ENCODE measurements at places on chromosomes 6 and 20.

DNA sequence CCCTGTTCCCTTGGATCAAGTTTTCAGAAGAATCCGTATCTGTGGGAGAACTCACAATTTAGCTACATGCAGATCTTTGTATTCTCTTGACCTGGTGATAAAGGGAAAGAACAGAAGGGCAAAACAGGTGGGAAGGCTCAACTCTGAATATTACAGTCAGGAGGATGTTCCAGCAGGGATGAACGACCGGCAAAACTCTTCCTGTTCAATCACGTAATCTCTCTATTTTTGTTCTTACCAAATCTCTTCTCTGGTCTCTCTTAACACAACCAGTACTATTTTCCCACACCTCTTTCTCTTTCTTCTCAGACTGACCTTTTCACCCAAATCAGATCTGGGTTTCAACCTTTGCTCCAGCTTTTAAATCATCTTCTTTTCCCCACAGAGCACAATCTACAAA lies 371.4 kb downstream of the BTBD9 start:
- DNase-seq = no peak

- peak; percentile 17 for DNase-seq
These were observed 19.5 kb downstream of the KIF25 start for GRCh38 chr6:168016721-168017525.

DNA sequence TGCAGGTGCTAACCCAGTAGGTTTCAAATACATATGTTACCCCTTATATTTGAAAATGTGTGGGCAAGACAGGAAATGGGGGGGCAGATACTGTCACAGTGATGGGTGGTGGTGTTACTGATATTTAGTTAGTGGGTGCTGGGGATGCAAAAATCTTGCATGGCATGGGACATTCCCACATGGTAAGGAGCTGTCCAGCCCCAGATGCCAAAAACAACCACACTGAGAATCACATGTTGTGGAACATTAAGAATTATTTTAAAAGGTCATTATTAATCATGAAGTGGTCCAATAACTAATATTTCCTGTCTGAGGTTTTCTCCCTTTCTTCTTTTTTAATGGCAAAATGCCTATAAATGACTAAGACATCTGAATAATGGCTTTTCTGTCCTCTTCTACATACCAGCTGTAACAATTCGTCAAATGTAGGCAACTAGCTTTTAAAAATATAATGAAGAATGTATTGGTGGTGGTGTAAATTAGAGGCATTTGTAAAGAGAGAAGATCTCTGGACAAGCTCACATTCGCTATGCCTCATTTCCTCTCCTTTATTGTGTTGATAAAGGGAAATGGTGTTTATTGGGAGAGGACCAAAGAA lies 57.3 kb upstream of the SLC35B3 start:
- peak; percentile 2 for DNase-seq

DNA sequence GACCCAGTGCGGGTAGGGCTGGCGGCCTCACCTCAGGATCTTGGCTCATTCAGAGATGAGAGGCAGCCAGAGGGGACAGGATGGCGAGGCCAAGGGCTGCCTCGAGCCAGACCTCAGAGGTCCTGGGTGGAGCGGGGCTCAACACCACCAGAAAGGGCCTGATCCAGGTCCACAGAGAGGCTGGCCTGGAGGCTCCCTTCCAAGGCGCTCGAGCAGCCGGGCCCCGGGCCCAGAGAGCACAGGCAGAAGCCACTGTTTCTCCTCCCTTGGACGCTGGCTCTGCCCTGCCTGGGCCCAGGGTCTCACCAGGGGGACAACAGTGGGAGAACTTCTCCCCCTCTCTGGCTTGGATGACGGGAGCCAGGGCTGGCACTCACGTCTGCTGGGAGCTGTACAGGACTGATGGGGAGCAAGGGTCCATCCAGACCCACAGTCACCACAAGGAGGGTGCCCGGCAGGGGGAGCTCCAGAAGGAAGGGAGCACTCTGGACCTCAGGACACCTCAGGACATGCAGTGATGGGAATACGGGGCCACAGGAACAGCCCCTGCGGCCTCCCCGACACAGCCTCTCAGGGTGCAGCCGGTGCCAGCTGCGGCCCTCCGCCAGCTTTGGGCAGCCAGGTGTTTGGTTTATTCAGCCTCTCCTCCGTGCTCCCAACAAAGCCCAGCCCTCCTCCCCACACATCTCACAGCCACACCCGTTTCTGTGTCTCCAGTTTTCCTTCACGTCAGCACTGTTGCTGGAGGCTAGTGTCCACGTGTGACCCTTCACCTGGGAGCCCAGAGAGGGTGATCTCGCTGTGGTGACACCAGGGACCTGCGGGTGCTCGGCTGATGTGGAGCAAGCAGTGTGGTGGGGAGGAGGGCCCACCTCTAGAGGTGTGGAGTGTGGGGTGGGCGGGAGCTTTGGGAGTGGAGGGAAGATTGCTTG lies 8.7 kb downstream of the RPS21 start:
- DNase-seq = no peak

- no peak for DNase-seq
These were observed 462.9 kb downstream of the ADGRB3 start for GRCh38 chr6:69097948-69098347.

DNA sequence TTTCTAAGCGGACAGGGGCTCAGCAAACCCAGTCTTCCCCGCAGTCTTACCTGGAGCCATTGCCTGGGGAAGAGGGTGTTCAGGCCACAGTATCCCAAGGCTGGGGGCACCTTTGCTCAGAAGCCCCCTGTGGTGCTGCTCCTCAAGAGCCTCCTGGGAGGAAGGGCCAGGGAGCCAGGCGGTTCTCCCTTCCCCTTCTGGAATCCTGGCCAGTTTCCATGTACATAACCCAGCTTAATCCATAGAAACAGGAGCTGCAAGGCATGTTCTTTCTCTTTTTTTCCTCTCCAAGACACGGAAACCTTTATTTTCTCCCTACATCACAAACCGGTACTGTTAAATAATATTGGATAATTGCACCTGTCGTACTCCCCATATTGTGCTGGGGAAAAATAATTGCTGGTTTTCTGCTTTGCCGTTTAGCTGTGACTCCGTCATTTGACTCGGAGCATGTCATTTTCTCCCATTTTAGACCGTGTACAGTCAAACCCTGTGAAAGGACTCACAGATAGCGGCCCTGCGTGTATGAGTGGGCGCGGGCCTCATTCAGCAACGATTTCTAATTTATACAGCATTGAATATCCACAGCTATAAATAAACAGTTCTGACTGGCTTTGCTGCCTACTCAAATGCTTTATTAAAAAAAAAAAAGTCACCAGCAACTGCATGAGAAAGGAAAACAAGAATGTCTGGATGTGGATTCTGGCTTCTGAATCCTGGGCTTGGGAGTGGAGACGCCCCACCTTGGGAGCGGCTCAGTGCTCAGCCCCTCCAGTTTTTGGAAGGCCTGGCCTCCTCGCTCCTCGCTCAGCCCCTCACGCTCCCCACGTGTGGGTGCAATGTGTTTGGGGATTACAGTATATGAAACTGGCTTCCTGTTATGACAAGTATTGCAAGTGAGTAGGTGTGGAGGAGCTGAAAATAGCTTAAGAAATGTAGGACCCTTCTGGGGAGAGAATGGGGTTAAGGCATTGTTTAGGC lies 67.3 kb downstream of the ADTRP start:
- DNase-seq = no peak

GRCh38 chr20:50551288-50551687 lies 41.1 kb downstream of the PTPN1 start:
- no peak for DNase-seq

GRCh38 chr6:162306616-162307015 lies 420.9 kb downstream of the PRKN start:
- no peak for DNase-seq

- no peak for DNase-seq
These were observed 70.6 kb downstream of the HDDC2 start for GRCh38 chr6:125231133-125231532.

GRCh38 chr6:116461331-116461931 lies at the start of gene CALHM6:
TSS of gene CALHM6 (plus strand) at chr6:116461375. CDS start at chr6:116461930, 555 bp downstream.
- DNase-seq = no peak

GRCh38 chr6:7919871-7920270 lies 9.3 kb upstream of the TXNDC5 start:
- DNase-seq = peak; percentile 29

- DNase-seq = no peak
These were observed 15.3 kb upstream of the BPIFB1 start for GRCh38 chr20:33267701-33268100.

DNA sequence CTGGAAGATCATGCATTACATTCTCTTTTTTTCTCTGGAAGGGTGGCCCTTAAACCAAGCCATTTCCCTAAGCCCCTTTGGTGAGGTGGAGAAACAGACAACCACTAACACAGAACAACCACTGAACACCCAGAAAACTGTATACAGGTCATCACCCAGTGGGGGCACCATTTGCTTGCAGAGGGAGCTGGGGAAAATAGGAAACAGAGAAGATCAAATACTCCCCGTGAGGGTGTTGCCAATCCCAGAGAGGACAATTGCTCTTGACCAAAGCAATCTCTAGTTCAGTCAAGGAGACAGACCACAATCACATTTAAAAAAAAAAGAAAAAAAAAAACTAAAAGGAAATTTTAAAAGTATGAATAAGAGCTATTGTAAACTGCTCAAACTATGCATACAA lies 865 bp upstream of the DAAM2 start:
- DNase-seq = peak; percentile 57

GRCh38 chr6:53398247-53399026 lies 49.7 kb upstream of the ELOVL5 start:
- DNase-seq = no peak

- no peak for DNase-seq
These were observed 515.0 kb downstream of the CDH26 start for GRCh38 chr20:60473211-60473610.

DNA sequence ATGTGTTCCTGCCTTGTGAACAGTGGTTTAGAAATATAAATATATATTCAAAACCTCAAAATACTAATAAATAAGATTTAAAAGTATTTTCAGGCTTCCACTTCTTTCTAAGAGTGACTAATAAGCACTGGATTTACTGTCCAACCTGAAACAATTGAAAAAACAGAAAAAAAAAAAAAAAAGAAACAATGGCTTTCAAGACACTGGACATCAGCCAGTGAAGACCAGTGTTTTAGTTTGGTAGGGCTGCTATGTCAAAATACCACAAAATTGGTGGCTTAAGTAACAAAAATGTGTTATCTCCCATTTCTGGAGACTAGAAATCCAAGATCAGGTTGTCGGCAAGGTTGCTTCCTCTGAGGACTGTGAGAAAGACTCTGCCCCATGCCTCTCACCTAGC lies 101.4 kb upstream of the PDE7B start:
- DNase-seq = no peak

GRCh38 chr20:45318386-45318939 lies 10.4 kb upstream of the MATN4 start:
- DNase-seq = no peak

- DNase-seq = no peak
These were observed 69.7 kb upstream of the ADTRP start for GRCh38 chr6:11848346-11848651.

- peak; percentile 7 for DNase-seq
These were observed 940.6 kb upstream of the FLRT3 start for GRCh38 chr20:15278041-15278440.

DNA sequence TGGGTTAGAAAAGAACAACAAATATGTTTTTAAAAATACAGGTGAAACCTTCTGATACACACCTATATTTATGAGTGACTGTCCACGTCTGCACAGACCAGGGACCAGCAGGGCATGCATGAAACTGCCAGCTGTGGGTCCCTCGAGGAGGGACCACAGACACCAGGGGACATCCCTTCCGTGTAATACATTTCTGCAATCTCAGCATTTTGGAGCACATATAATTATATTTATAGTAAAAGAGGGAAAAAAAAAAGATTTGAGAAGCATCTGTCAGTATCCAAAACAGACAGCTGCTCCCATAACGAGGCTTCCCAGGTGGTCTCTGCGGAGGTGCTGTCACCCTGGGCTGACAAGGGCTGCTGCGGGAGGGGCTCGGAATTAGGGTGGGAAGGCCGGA lies 40.2 kb downstream of the PMEPA1 start:
- no peak for DNase-seq

GRCh38 chr6:109024784-109025183 lies 69.9 kb downstream of the SESN1 start:
- DNase-seq = peak; percentile 22

- peak; percentile 28 for DNase-seq
These were observed 163.5 kb upstream of the CDYL start for GRCh38 chr6:4612636-4613171.

DNA sequence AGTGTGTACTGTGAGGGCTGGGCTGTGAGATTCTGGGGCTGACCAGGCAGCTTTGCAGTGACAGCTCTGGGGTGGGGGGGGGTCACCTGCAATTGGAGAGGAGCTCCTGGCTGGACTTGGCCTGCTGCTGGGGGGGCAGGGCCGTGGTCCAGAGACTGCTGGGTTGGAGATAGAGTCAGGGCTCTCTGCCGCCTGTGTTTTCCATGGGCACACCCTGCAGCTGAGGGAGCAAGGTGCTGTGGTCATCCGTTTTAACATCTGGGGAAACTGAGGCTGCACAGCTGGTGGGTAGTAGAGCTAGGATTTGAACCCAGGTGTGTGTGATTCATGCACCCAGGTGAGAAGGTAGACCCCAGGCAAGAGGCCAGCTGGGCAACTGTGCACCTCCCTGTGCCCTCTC lies 7.3 kb downstream of the DLGAP4 start:
- DNase-seq = no peak

DNA sequence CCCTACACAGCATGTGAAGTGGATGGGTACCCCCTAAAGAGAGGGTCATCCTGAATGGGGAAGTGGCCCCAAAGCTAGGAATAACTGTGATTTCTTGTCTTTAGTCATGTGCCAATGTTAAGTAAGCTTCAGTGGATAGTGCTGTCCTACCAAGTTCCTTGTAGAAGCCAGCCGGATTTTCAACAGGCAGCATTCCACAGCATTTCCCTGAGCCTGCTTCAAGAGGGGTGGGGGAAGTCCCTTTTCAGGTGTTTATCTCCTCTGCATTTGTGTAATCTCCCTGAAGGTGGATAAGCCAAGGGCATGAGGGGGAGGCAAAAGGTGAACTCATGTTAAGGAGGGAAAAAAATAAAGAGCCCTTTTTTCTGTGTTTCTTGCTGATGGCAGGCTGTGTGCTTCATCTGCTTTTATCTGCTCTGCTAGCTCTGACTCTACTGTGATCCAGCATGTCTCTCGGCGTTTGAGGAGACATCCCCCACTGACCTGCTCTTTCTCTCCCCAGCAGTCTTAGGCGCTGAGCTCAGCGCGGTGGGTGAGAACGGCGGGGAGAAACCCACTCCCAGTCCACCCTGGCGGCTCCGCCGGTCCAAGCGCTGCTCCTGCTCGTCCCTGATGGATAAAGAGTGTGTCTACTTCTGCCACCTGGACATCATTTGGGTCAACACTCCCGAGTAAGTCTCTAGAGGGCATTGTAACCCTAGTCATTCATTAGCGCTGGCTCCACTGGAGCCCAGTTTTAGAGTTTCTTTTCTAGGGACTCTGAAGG lies 1.9 kb downstream of the EDN1 start:
- DNase-seq = no peak

- no peak for DNase-seq
These were observed 69.9 kb downstream of the CDKAL1 start for GRCh38 chr6:20604159-20604558.

- DNase-seq = no peak
These were observed 643.8 kb downstream of the DHX35 start for GRCh38 chr20:39605908-39606307.

DNA sequence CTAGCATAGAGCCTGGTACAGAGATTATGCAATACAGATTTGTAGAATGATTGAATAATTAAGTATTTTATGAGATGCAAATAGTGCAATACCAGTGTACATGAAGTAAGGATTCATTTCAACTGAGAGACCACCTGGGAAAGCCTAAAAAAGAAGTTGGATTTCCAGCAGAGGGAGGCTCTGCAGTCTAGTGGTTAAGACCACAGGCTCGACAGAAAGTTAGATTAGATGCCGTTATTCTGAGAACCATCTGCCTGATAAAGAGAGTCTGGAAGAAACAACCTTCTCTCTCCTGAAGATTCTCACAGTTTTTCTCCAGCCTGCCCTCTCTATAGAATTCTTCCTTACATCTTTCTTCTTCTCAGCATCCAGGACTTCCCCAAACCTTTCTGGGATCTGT lies 13.6 kb upstream of the TNFRSF21 start:
- DNase-seq = no peak
